ENCODE measurements at places on chromosomes 12 and 14.

DNA sequence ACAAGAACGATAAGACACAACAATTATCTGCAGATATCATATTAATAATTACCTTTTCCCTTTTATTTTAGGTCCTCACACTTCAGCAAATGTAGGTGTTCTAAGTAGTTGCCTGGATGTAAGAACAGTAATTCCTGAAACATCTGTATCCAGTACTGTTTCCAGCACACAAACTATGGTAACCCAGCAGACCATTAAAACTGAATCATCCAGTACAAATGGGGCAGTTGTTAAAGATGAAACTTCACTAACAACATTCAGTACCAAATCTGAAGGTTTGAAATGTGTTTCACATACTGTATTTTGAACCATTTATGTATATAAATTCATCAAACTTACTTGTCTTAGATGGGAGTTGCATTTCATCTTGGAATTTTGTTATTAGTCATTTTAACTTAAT is 31.0 kb downstream of the HCFC2 start:
- DNase-seq, result no peak

- DNase-seq, result no peak
Measured at GRCh38 chr14:47539031-47539461, 136.4 kb downstream of the MDGA2 start.

DNA sequence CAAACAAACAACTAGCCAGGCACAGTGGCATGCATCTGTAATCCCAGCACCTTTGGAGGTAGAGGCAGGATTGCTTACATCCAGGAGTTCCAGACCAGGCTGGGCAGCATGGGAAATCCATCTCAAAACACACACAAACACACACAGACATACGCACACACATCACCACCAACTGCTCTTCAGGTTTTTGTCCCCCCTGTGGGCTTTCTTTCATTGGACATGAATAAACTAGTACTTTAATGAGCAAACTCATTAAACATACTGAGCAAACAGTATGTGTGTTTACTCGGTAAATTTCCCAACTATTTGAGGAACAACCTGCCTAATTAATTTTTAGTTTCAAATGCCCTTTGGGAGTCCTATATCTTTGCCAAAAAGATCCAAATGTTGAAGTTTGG is 10.1 kb upstream of the RASSF3 start:
- no peak for DNase-seq

DNA sequence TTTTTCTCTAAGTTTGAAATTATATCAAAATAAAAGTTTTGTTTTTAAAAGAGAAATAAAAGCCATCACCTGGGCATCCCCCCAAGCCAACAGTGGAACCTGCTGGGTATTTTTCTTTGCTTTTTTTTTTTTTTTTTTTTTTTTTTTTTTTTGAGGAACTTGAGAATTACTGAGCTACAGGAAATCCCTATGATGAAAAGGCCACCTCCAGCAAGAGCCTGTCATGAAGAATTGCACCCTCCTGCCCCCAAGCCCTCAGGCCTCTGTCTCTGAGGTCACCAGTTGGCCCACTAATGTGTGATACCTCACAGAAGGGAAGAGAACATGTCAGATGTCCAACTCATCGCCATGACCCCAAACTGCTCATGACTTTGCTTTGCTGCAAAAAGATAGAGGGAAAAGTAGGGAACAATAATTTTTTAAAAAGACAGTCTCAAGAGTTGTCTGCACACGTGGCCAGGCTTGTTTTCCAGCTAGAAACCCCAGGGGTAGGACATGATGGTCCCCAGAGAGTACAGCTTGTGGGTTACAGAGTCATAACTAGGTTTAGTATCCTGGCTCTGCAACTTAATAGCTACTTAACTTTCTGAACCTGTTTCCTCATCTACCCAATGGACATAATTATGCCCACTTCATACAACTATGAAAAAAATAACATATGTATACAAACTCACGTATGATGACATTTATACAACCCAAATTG is 124.3 kb upstream of the EGLN3 start:
- DNase-seq, result no peak

DNA sequence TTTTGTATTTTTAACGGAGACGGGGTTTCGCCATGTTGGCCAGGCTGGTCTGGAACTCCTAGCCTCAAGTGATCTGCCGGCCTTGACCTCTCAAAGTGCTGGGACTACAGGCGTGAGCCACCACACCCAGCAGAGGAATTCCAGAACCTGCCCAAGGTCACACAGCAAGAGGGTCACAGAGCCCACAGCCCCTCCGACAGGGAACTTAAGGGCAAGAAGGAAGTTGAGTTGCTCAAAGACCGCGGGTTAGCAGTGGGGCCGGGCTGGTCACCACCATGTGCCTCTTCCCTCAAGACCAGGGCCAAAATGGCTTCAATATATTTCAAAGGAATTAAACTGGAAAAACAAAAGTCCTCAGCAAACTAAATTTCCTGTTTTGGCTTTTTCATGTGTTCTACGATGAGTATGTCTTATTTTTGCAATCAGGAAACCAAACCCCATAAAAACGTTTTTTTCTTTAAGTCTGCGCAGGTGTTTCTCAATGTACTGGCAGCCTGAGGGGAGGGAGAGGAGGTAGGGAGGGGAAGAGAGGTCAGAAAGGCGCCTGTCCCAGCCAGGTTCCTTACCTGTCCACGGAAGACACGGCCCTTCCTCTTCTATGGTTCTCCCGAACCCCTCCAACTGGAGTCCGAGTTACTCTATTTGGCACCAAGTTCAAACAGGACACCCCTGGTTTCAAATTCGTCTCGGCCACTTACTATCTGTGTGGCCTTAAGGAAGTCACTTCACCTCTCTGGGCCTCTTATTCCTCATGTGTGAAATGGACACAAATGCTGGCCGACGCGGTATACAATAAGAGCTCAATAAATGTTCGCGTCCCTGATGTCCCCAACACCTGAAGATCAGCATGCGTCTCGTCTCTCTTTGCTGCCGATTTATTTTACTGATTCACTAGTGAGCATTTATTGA is 778 bp downstream of the SLC8B1 start:
- DNase-seq, result no peak

DNA sequence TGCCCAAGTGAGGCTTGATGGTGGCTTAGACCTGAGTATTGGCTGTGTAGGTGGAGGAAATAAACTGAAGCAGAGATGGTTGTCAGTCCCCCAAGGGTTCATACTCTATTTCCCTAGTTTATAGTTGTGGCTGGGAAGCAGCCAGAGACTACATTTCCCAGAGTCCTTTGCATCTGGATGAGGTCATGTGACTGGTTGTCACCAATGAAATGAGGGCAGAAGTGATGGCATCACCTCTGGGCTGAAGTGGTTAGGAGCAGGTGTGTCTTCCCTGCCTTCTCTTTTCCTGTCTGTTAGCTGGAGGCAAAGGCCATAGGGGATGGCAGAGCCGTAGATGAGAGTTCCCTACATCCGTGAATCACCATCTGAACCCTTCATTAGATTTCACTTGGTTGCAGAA is 16.3 kb upstream of the NOS1 start:
- no peak for DNase-seq
